Neuronal stem cell (in vitro differentiated cells): ENCODE measurements at places on chromosomes 7 and 10.

GRCh38 chr10:36455526-36456133 is 669.8 kb upstream of the ANKRD30A start:
- DNase-seq: no peak

DNA sequence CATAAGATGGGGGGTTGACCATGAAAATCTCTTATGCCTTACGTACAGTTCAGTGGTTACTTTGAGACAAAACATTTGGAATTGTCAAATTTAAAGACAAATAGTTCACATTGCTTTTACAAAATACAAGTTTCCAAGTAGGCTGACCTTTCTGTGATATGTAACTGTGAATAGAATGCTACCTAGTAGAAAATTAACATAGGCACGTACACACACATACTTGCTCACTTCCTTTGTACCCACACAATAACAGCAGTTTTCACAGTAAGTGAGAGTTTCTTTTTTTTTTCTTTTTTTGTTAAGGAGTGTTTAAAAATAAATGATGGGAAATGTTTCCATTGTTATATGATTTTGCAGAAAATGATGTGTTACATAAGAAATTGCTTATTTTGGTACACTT is 53.3 kb upstream of the SP8 start:
- DNase-seq: no peak

- DNase-seq: no peak
These were observed 4.2 kb upstream of the FOXL3 start for GRCh38 chr7:285731-286130.

GRCh38 chr10:79275431-79275851 is 71.8 kb upstream of the PPIF start:
- DNase-seq: no peak

DNA sequence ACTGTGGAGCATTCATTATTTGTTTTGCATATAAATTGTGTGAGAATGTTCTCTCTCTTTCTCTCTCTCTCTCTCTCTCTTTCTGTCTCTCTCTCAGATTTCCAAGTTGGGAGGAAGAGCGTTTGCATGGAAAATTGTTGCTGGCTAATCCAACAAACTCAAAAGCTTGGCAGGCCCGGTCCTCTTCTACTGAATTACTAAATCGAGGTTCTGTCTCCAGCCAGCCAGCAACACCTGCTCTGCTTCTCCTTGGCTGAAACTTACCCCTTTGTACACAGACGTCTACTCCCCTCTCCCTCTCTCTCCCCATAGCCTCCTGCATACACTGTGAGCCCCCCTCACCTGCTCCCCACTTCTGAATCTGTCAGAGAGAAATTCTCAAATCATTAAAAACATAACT is 996.4 kb upstream of the AUTS2 start:
- DNase-seq: no peak

GRCh38 chr7:107857541-107857912 is 33.5 kb upstream of the DLD start:
- no peak for DNase-seq

GRCh38 chr7:50610521-50611277 is 45.5 kb upstream of the DDC start:
- DNase-seq: no peak

GRCh38 chr10:124325633-124325914 is 93.1 kb downstream of the OAT start:
- no peak for DNase-seq

GRCh38 chr10:124366343-124366742 is 52.4 kb downstream of the OAT start:
- no peak for DNase-seq

DNA sequence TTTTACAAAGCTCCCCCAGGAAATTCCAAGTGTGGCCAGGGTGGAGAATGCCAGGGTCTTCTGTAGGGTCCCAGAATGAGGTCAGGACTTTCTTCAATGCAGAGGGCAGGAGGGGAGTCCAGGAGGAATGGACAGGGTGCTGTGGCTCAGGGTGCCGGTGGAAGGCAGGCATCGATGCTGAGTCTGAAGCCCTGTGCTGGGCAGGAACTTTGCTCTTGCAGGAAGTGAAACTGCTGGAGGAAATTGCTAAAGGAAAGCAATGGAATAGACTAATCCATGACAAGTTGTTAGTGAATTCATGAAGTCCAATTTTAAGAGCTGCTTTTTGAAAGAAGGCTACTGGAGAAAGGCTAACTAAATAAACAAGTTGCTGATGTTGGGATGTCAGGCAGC is 14.8 kb downstream of the PTPRE start:
- no peak for DNase-seq

GRCh38 chr7:86980223-86980622 is 79.2 kb downstream of the ELAPOR2 start:
- no peak for DNase-seq

- no peak for DNase-seq
These were observed 321.8 kb upstream of the NFE2L3 start for GRCh38 chr7:25830215-25830614.

DNA sequence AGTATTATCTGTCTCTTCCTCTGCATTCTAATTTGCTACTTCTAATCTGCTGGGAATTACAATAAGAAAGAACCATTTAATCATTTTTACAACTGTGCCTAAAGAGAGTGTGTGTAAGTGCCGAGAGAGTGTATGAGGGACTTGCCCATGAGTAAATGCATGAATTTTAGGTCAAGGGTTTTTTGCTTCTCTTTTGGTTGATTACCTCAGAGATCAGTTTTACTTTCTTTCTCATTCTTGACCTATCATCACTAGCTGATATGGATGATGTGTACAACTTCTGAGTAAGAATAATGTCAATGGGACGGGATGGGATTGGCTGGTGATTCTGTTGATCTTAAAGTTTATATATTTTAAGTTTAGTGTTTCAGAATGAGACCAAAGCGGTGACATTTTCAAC is 47.8 kb downstream of the IKZF1 start:
- no peak for DNase-seq

GRCh38 chr10:116715839-116716377 is 26.5 kb downstream of the HSPA12A start:
- DNase-seq: no peak

DNA sequence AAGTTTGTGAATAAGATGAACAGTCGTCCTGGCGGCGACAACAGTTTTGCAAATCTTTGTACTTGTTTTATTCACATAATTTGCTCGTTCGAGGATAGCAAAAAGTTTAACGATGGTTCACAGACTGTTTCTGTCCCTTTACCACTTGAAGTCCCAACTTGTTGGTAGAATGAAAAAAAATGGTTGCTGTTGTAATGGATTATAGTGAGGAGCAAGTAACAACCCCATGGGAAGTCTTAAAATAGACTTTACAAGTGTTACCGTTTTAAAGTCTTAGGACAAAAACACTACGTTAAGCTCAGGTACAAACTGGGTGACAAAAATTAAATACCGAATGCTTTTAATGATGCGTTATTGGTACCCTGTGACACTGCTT is 589 bp downstream of the LSM8 start:
- no peak for DNase-seq

GRCh38 chr10:1744524-1744923 is 7.2 kb upstream of the ADARB2 start:
- no peak for DNase-seq
